ENCODE measurements at places on chromosomes 7 and 10.

DNA sequence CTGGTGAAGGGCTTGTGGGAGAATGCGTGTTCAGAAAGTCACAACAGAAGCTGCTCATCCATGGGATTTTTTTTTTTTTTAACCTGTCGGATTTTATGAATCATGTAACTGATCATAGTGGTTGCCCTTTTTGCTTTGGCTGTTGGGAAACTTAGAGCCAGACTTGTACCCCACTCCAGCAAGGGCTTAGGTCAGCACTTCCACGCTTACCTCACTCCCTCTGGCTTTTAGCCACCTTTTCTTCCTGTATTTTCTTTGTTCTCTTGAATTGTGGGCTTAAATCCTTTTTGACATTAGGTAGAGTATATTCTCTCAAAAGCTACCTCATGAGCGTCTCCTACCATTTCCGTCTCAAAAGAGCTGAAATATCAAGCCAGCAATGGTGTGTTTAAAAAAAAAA, 113.6 kb upstream of the BTBD16 start:
- DNase-seq: no peak

- no peak for DNase-seq
These were observed 31.8 kb downstream of the WNT16 start for GRCh38 chr7:121360564-121360963.

DNA sequence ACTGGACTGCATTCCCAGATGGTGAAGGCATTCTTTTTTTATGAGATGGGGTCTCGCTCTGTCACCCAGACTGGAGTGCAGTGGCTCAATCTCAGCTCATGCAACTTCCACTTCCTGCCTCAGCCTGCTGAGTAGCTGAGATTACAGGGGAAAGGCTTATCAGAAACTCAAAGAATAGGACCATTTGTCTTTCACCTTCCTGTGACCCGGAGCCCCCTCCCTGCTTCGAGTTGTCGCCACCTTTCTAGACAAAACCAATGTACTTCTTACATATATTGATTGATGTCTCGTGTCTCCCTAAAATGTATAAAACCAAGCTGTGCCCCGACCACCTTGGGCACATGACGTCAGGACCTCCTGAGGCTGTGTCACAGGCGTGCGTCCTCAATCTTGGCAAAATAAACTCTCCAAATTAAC, 1.8 kb upstream of the METTL27 start:
- no peak for DNase-seq

DNA sequence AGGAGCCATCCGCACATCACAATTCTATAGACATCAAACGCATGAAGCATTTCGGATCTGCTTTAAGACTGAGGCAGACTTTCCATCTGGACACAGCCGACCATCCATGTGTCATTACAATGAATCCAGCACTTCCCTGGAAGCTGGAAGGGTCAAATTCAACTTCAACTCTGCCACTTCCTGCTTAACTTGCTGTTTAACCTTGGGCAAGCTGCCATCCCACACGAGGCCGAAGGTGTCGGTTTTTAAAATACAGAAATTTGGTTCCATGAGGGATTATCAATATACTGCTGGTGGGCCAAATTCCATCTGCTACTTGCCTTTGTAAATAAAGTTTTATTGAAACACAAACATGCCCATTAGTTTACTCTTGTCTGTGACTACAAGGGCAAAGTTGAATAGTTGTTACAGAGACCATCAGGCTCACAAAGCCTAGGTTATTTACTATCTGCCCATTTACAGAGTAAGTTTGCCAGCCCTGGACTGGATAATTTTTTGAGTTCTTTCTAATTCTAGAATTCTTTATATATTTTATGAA, 134.6 kb downstream of the FAM204A start:
- no peak for DNase-seq

- DNase-seq: no peak
These were observed 84.6 kb upstream of the ZNF438 start for GRCh38 chr10:31116226-31116625.

DNA sequence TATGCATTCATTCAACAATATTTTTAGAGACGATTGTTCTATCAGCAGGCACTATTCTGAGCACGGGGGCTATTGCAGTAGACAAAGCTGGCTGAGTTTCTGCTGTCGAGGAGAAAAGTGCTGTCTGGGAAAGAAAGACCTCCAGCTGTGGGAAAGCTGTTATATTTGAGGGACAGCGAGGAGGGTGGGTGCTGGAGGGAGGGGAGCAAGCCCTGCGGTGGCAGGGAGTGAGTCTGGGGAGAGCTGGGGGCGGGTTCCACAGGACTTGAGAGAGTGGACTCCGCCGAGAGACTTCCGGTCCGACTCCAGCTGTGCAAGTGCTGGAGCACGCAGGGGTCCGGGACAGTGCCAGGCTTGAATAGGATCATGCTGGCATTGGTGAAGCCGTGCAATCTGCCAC, 602.1 kb upstream of the FOXK1 start:
- DNase-seq: no peak

GRCh38 chr10:132334631-132335188, 2.7 kb downstream of the LRRC27 start:
- DNase-seq: no peak

DNA sequence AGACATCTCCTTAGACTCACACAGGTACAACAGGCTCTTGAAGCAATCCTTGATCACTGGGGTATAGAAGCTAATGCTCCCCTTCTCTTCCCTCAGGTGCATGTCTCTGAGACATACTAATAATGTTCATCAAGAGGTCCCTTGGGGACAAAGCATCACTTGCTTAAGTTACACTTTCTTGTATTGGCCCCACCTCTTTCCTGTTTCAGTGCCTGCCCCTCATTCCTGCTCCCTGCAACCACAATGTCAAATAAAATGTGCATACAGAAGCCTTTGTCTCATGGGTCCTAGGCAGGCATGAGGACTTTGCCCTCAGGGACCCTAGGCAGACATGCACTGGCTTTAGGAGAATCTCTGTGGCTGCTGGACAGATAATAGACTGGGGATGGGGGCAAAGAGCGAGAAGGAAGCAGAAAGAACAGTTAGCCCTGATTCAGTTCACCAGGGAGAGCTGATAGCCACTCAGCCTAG, 175.0 kb upstream of the NPY start:
- no peak for DNase-seq

DNA sequence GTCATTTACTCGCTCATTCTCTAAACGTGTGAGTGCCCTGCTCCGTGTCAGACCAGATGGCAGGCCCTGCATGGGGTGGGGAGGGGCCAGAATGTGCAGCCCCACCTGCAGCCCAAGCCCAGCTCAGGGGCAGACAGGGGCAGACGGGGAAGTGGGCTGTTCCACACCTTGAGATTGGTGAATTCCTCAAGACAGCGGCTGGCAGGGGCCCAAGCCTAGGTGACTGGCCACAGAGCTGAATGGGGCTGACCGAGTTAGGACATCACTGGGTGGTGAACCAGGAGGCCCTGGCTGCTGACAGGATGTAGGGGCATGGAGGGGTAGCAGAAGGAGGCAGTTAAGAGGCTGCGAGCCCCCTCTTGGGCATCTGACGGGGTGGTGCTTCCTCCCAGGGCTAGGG, 79.1 kb downstream of the MGMT start:
- DNase-seq: no peak

- DNase-seq: peak; percentile 72
These were observed 16.7 kb downstream of the DLG5 start for GRCh38 chr10:77909749-77910375.

- DNase-seq: no peak
These were observed 129.1 kb downstream of the SND1 start for GRCh38 chr7:127781081-127781480.

GRCh38 chr10:61978965-61979364, 77.5 kb downstream of the ARID5B start:
- DNase-seq: no peak

DNA sequence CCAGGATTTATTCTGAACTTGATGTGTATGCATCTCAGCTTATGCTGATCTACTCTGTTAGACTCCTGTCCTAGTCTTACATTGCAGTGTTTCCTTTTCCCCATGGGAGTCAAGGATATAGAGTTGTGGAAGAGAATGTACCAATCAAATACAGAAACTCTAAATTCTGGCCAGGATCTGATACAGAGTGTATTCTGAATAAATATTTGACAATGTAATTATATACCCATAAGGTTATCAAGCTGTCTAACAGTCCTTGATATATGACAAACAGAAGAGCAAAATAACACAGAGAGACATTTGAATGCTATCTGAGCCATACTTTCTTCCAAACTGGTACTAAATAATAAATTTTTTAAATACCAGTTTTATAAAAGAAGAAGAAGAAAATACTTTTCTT, 116.8 kb downstream of the ETV1 start:
- no peak for DNase-seq

- DNase-seq: no peak
These were observed 69.7 kb upstream of the PALS2 start for GRCh38 chr7:24503506-24503905.

- peak; percentile 55 for DNase-seq
These were observed 34.7 kb downstream of the MET start for GRCh38 chr7:116706668-116707126.

GRCh38 chr7:114688443-114689055, 233.3 kb upstream of the MDFIC start:
- no peak for DNase-seq

- no peak for DNase-seq
These were observed 74.6 kb upstream of the PDSS1 start for GRCh38 chr10:26622891-26623290.

- DNase-seq: peak; percentile 92
These were observed 93.4 kb upstream of the OIT3 start for GRCh38 chr10:72800000-72800740.

- no peak for DNase-seq
These were observed 26.0 kb downstream of the SLC29A3 start for GRCh38 chr10:71344993-71345480.

DNA sequence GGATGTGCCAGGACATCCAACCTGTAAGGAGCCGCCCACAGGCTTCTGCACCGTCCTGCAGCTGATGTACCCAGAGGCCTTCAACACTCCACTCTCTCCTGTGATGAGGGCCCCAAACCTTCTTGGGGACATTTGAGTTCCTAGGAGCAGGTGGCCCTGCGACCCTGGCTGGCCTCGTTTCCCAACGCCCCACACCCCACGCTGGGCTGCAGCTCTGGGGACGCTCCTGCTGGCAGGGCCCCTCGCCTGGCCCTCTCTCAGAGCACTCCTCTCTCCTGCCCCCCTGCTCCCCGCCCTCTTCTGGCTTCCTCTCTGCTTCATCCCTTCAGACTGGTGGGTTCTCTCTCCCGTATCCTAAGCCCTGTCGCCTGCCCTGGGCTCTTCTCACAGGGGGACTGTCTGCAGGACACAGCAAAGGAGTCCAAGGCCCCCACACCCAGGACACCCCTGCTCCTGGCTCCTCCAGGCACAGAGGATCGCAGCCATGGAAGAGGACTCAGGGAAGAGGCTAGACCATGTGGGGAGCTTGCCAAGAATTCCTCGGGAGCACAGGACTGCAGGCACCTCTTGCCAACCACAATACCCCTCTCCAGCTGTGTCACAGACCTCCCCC, 541.4 kb downstream of the TCERG1L start:
- DNase-seq: no peak

DNA sequence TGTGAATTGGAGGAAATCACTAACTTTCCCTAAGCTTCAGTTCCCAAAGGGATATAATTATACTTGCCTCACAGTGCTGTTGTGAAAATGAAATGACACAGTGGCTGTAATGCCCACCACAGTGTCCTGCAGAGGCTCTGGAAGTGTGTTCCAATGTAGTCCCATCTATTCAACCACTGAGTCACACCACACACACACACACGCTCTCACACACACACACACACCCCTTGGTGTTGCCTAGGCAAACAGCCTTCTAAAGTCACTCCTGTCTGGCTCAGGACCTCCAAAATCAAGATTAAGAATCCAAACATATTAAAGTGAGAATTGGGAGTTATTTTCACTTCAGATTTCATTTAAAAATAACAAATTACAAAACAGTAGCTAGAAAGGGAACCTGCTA, 73.3 kb downstream of the NRCAM start:
- no peak for DNase-seq

DNA sequence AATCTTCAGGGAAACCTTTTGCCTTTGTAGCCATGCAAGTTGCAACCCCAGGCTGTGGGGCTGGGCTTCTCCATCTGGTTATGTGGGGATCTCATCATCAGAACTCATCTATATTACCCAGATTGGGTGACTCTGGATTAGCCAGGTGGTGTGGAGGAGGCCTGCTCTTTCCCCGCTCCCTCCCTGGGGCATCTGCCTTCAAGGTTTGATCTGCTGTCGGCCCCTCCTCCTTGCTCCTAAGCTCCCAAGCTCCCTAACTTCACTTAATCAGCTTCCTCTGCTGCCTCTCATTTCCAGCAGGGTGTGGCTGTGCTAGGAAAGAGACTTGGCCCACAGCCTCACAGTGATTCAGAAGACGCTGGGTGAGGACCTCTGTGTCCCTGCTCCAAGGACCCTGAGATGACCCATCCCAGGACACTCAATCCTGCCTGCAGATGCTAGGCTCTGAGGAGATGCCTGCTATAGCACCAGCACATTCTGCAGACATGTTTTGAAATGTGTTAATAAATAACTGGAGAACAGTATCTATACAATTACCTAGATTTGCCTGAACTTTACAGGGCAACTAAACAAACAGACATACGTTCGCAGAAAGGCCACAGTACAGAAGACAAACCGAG, 392.1 kb upstream of the PODXL start:
- DNase-seq: peak; percentile 40

DNA sequence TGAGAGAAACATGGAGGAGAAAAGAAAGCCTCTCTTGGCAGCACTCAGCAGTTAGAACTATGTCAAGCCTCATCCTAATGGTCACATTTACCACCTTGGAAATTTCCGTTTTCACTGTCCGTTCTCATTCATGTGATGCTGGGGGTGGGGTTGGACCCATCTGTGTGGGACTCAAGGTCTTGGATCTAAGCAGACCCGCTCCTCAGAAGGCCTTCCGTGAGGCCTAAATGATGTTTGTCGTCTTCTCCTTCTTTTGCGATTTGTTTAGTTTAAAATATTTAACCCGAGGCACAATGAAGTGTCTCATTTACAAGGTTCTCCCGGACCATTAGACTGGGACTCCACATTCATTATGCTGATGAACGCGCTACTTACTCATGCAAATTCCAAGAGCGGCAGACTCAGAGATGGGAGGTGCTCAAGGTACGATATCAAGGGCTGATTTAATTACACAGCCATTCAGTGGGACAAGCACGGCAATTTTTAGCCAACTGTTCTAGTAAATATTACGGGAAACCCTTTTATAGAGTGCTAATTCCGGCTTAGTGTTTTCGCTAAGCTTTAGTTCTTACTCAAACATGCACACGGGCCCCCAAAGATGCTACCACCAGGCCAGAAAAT, 109.1 kb upstream of the EFCAB10 start:
- DNase-seq: no peak

GRCh38 chr10:102501201-102502028, 1.1 kb downstream of the ACTR1A start:
- DNase-seq: no peak

DNA sequence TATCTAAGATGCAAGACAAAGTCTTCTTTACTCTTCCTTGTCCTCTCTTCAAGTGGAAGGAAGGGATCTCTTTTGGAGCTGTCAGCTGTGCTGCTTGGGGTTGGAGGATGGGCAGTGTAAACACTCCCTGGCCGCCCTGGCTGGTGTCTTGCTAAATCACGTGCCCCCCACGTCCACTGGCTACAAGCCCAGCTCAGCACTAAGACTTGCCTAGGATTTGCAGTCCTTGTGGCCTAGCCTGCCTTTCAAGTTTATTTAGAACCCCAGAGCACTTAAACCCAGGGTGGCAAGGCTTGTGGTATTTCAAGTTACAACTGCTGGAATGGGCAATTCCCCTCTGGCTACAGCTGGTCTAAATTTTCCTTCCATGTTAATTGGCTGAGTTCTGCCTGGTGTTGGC, 272.4 kb upstream of the MYO3A start:
- DNase-seq: no peak

GRCh38 chr7:137882261-137882668, 35.5 kb upstream of the DGKI start:
- peak; percentile 99 for DNase-seq

- DNase-seq: no peak
These were observed 73.8 kb downstream of the TAF3 start for GRCh38 chr10:7892146-7892545.

All from fibroblast of the aortic adventitia (primary cell).